ENCODE measurements at places on chromosomes 5 and 9.
A peak's percentile ranks its signal among the peaks of the same experiment; 100 is the strongest.

DNA sequence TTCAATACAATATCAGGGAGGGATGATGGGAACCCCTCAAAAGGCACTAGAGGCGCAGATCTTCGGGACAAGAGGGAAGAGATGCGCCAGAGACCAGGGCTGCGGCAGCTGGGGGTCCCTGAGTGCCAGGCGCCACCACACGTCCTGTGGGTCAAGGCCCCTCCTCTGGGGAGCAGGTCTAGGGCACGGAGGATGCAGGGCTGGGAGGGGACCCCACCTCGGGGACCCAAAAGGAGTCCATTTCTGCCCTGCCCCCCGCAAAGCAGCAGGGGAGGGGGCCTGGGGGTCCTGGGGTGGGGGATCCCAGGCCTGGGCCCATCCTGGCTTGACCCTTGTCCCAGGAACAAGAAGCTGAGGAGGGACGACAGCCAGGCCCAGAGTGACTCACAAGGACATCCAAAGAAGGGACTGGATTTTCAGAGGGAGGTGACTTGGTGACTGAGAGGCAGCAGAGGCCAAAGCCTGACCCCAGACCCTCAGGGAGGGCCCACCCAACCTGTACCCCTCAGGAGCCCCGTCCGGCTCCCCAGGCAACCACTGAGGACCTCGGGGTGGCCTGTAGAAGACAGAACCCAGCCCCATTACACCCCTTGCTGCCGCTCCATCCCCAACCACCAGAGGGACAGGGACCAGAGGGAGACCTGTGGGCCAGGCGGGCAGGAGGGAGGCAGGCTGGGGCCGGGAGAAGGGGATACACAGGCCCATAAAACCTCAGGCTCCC, 54.2 kb downstream of the LRSAM1 start:
- ATAC-seq, result peak; percentile 29

DNA sequence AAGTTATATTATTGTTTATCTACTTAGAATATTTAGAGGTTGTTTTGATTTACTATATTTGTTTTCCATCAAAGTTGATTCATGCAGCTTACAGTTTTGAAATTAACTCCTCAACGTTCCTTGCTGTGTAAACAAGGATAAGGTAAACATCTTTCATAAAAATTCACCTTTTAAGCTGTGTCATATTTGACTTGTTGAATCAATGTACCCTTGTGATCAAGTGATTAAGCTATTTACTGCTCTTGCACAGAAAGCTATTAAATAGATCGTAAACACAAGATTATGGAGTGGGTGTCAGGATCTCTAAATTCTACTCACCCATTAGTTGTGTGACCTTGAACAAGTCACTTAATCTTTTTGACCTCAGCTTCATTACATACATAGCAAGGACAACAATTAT, 2054.0 kb upstream of the NUDT12 start:
- ATAC-seq, result no peak

GRCh38 chr9:13513716-13514444, 234.4 kb upstream of the MPDZ start:
- ATAC-seq, result no peak

GRCh38 chr9:1938135-1938534, 77.0 kb upstream of the SMARCA2 start:
- ATAC-seq, result no peak

DNA sequence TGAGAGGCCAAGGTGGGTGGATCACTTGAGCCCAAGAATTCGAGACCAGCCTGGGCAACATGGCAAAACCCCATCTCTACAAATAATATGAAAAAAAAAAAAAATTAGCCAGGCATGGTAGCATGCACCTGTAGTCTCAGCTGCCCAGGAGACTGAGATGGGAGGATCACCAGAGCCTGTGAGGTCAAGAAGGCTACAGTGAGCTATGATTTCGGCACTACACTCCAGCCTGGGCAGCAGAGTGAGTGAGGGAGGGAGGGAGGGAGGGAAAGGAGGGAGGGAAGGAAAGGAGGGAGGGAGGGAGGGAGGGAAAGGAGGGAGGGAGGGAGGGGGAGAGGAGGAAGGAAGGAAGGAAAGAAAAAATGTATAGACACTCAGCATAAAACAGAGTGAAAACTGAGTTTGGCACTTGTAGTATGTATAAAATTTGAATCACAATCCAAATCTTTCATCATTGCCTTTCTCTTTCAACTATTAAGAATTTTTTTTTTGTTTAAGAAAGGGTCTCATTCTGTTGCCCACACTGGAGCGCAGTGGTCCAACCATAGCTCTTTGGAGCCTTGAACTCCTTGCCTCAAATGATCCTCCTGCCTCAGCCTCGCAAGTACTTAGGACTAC, 27.8 kb downstream of the SERINC5 start:
- ATAC-seq, result no peak

GRCh38 chr9:118273048-118273447, 568.8 kb downstream of the TLR4 start:
- ATAC-seq, result no peak

DNA sequence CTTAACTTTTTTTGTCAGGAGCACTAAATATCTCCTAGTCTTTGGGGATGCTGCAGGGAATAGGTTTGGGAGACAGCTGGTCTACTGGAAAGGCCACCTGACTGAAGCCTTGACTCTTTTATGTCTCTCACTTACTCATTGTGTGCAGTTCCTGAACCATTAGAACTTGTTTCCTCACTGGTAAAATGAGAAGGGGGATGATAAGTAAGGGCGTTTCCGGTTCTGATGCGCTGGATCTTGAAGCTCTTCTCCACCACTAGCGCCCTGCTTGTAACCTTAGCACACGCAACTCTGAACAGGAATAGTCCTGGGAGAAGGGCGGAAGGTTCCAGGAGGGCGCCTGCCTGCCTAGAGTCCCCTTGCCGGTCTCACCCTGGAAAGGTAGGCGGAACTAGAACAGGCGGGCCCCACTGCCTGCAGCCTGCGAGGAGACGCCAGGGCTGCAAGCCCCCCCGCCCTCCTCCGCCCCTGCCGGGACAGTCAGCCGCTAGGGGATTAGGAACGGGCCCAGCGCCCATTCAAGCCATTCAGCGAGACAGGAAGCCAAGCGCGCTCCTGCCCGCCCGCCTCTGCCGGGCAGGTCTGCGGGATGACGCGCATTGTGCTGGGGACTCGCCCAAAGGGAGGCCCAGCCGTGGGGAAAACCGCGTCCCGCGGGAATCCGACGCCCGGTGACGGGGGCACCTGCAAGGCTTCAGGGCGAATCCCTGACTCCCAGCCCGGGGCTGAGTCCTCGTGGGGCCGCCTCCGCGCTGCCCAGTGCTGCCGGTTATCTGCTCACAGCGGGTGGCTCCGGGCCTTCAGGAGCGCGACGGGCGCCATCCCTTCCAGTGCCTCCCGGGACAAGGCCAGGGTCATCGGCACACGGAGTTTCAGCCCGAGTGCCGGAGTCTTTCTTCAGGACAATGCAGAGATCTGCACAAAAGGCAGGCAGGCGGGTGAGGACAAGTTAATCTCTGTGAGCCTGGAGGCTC, 44.0 kb upstream of the XPA start:
- ATAC-seq, result peak; percentile 58

GRCh38 chr9:114240647-114241558, 82.0 kb upstream of the ORM1 start:
- no peak for ATAC-seq

DNA sequence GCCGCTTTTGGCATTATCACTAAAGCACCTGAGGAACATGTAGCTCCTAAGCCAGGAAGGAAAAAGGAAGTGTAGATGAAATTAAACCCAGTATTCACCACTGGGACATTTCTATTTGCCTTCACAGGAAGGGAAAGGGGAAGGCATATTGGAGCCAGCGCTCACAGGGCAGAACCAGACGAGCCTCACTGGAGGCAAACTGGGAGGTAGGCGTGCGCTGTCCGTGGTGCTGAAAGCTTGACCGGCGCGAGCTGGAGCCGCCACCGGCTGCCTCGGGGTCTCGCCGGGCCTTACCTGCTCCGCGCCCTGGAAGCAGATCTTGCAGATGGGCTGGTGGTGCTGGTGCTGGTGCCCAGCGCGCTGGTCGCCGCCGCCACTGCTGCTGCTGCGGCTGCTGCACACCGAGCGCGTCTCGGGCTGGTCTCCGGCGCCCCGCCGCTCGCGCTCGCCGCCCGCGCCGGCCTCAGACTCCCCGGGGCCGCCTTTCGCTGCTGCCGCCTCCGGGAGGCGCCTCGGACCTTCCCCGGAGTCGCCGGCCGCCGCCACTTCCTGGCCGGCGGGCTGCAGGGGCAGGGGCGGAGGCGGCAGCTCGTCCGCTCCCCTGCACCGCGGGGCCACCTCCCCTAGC, 732 bp downstream of the MARCHF11 start:
- no peak for ATAC-seq

GRCh38 chr9:96495341-96495740, 45.4 kb downstream of the HABP4 start:
- ATAC-seq, result no peak

DNA sequence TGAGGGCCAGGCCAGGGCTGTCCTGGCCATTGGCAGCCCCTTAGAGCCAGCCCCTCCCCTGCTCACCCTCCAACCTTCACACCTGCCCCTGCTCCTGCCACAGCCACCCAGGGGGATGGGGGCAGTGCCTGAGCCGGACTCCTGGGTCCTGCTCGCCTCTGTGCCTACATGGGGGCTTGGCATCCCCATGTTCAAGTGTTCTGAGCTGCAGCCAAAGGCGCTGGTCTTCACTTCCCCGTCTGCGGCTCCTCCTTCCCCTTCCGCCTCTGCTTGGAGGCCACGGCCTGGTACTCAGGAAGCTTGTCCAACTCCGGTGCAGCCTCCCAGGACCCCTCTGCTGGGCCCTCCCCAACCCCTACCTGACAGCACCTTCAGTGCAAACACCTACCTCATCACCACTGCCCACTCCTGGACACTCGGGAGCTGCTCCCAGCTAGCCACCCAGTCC, 2.3 kb upstream of the DNLZ start:
- no peak for ATAC-seq

DNA sequence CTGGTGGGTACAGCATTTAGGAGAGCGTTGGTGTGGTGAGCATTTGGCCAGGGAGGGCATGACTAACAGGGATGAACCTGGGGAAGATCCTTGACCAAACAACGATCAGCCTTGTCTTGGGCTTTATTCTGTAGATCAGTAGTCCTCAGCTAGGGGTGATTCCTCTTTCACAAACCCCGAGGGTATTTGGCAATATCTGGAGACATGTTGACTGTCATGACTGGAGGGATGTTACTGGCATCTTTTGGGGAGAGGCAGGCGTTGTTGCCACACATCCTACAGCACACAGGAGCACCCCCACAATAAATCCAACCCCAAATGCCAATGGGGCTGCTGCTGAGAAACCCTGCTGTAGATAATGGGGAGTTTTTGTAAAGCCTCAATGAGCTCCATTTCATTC, 43.9 kb downstream of the OSTF1 start:
- no peak for ATAC-seq

- peak; percentile 79 for ATAC-seq
These were observed 110.0 kb downstream of the PAX5 start for GRCh38 chr9:36924071-36924470.

GRCh38 chr9:19517202-19517942, 108.6 kb downstream of the ACER2 start:
- ATAC-seq, result no peak

- no peak for ATAC-seq
These were observed 584.1 kb downstream of the CCDC171 start for GRCh38 chr9:16136961-16137360.

DNA sequence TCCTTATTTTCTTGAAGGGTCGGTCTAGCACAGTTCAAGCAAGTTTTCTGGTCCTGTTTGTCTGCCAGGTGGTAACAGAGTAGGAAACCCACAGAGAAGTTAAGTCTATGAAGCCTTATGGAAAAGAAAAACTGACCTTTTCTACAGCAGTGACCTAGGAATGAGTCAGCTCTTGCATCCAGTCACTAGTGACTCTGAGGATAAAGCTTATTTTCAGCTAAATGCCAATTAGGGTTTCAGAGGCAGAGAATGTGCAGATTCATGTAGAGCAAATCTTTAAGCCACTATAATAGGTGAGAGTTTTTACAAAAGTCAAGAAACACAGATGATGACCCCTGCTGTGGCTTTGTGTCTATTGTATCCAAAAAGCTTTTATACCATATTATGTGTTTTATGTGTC, 100.7 kb downstream of the CWC27 start:
- ATAC-seq, result no peak

DNA sequence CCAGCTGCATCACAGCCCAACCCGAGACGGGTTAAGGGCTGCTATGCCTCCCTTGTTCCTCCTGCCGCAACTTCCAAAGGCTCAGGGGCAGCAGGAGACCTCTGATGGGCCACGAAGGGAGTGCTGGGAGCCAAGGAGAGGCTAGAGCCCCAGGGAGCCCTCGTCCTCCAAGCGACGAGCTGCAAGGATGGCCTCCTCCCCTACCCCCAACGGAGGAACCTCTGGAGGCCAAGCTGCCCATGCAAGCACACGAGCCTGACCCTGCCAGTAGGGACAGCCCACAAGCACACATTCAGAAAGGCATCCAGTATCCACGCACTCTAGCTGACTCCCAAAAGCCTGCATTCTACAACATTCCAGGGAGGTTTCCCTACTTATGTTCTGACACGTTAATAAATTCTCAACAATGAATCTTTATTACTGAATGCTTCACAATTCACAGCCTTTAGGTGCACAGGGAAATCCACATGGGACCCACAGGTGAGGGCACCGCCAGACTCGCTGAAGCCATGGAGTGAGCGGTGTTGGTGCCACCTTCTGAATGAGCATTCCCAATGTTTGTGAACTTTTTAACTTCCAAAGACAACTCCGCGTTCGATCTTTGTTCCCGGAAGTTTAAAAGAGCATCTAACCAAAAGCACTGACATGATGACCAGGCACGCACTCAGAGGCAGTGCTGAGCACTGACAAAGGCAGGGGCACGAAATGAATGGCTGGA, 28.7 kb downstream of the IPPK start:
- ATAC-seq, result no peak

DNA sequence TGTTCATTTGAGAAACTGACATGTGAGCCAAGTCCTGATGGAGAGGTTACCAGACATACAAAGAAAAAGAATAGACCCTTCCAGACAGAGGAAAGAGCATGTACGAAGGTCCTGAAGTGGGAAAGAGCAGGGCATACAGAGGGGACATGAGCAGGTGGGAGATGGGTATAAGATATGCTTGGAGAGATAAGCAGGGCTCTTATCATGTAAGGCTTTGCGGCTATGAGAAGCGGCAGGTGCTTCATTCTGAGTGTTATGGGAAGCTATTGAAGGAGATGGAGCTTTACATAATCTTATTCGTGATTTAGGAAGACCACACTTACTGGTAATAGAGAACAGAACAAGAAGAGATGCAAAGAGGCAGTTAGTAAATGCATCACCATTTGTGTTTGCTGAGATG, 417.1 kb downstream of the EBF1 start:
- ATAC-seq, result no peak
